ENCODE measurements at places on chromosomes 16 and 17. TPM values are rescaled to one million over a fixed set of nuclear protein-coding genes. Genes with fewer than 3 reads are reported as not detected.

- H3K27ac ChIP-seq: no peak overlapping the region
- no peak for DNase-seq
- H3K27me3 ChIP-seq: no peaks in the 10 kb centered on the region
- H3K4me3 ChIP-seq: no peak overlapping the region
Measured at GRCh38 chr17:6506679-6507231, 49.6 kb downstream of the PITPNM3 start.

- no peaks in the 10 kb centered on the region for H3K4me1 ChIP-seq
- no peaks in the 10 kb centered on the region for H3K36me3 ChIP-seq
- no peak overlapping the region for H3K4me3 ChIP-seq
- no peaks in the 10 kb centered on the region for H3K27me3 ChIP-seq
- H3K27ac ChIP-seq: no peak overlapping the region
- DNase-seq: no peak
Measured at GRCh38 chr17:57357392-57357784, 101.1 kb downstream of the MSI2 start.

- DNase-seq: no peak
- H3K27me3 ChIP-seq: no peaks in the 10 kb centered on the region
- no peak overlapping the region for H3K27ac ChIP-seq
- H3K36me3 ChIP-seq: no peaks in the 10 kb centered on the region
- no peaks in the 10 kb centered on the region for H3K4me1 ChIP-seq
- H3K4me3 ChIP-seq: no peak overlapping the region
Measured at GRCh38 chr16:81817296-81817695, 38.2 kb downstream of the PLCG2 start.

GRCh38 chr16:3246002-3246401, 10.4 kb downstream of the MEFV start:
- no peaks in the 10 kb centered on the region for H3K4me1 ChIP-seq
- no peaks in the 10 kb centered on the region for H3K27me3 ChIP-seq
- no peaks in the 10 kb centered on the region for H3K36me3 ChIP-seq

Gene CA5A
- not detected for total RNA-seq
